ENCODE measurements at places on chromosomes 1 and 21. TPM values are rescaled to one million over a fixed set of nuclear protein-coding genes. Genes with fewer than 3 reads are reported as not detected.

The S100A6 gene
- 48.3 TPM for total RNA-seq

The GRIK3 gene
- total RNA-seq, result not detected

The CLCNKA gene
- total RNA-seq, result not detected

The LRRC53 gene
- not detected for total RNA-seq

The FCRL6 gene
- not detected for total RNA-seq

The HAPLN2 gene
- 0.20 TPM for total RNA-seq

GRCh38 chr1:92990828-92991227 is 29.6 kb upstream of the DIPK1A start:
- no peak for DNase-seq
- no peak overlapping the region for H3K27ac ChIP-seq
- H3K36me3 ChIP-seq, result no peaks in the 10 kb centered on the region
- no peak overlapping the region for H3K4me3 ChIP-seq
- no peaks in the 10 kb centered on the region for H3K27me3 ChIP-seq

GRCh38 chr21:31945546-31945945 is 72.7 kb downstream of the HUNK start:
- DNase-seq, result peak; percentile 26
- no peak overlapping the region for H3K4me3 ChIP-seq
- H3K4me1 ChIP-seq, result peaks cover 14% of the 10 kb centered on the region
- H3K36me3 ChIP-seq, result peaks cover 87% of the 10 kb centered on the region
- H3K27ac ChIP-seq, result peak overlapping the region; percentile 11

DNA sequence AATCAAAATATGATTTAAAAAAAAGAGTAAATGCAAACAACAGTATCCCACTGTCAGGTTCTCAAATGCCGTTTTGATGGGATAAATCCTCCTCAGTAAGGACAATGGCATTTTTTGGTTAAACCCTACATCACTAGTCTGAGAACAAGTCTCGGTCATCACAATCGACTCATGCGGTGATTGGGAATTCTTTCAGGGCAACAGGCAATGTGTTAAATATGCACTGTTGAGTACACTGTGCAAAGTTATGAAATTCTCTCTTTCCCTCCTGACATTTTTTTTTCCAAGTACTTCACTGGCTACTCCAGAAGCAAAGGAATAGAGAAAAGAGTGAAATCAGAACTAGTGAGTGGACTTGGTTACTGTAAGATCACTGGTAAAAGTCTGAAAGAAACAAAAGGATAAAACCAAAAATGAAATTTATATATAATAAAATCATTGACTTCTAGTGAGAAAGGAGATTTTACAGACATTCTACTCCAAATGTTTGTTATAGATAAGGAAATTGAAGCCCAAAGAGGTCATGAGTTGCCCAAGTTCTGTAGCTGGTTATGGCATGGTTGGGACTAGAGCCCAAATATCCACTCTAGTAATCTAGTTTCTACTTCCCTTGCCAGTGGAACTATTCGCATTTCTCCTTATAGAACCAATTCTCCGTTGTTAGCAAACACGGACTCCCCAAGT is 111.3 kb downstream of the TGFBR3 start:
- no peaks in the 10 kb centered on the region for H3K27me3 ChIP-seq
- no peak for DNase-seq
- no peak overlapping the region for H3K4me3 ChIP-seq

DNA sequence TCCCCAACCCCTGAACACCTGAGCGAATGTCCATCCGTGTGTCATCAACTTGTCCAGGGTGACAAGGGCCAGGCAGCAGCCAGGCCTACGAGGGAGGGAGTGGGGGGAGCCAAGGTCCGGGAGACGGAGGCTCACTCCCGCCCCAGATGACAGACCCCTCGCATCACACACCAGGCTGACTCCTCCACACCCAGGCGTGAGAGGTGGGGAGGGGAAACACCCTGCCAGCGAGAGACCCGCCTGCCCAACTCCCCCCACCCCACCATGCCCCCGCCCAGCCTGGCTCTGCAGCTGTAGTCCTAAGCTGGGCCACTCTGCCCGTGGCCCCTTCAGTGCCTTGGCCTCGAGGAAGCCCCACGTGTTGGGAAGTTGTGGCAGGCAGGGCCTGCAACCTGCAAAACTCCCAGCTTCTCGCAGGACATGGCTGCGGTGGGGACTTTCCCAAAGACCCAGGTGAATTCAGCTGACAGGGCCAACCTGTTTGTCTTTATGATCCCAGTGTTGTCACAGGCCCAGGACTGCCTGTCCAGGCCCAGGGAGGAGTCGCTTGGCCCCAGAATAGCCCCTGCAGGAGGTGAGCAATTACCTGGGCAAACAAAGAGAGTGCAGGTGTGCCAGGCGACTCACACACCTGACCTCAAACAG is 62.9 kb downstream of the RIPK4 start:
- H3K4me3 ChIP-seq, result no peak overlapping the region
- no peaks in the 10 kb centered on the region for H3K27me3 ChIP-seq
- no peak for DNase-seq
- H3K27ac ChIP-seq, result no peak overlapping the region

DNA sequence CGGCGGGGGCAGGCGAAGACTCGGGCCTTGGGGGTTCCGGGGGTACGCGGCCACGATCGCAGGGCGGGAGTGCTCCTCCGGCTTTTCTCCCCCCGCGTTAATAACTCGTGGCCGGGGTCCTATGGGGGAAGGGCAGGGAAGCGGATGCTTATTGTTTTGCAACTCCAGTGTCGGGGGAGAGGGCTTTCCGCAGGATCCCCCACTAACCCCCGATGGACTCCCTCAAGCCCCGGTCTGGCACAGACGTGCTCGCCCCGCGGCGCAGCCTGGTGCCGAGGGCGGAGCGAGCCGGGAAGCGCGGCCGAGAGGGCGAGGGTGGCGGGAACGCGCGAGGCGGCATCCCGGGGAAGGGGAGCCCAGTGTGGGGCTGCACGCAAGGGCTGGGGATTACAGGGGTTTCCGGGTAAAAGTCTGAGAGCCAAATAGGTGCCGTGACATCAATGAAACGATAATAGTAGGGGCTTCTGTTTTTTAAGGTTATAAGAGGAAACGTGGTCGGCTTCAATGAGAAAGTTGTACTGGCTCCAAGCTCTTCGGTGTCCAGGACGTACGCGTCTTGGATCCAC is 772 bp downstream of the UCK2 start:
- DNase-seq, result peak; percentile 63
- H3K27ac ChIP-seq, result peak overlapping the region; percentile 92
- peak overlapping the region; percentile 97 for H3K4me3 ChIP-seq
- peaks cover 10% of the 10 kb centered on the region for H3K4me1 ChIP-seq
- no peaks in the 10 kb centered on the region for H3K36me3 ChIP-seq

- H3K27me3 ChIP-seq, result no peaks in the 10 kb centered on the region
- H3K4me1 ChIP-seq, result no peaks in the 10 kb centered on the region
- DNase-seq, result no peak
- no peak overlapping the region for H3K4me3 ChIP-seq
Measured at GRCh38 chr1:234735476-234735875, 125.5 kb upstream of the IRF2BP2 start.

DNA sequence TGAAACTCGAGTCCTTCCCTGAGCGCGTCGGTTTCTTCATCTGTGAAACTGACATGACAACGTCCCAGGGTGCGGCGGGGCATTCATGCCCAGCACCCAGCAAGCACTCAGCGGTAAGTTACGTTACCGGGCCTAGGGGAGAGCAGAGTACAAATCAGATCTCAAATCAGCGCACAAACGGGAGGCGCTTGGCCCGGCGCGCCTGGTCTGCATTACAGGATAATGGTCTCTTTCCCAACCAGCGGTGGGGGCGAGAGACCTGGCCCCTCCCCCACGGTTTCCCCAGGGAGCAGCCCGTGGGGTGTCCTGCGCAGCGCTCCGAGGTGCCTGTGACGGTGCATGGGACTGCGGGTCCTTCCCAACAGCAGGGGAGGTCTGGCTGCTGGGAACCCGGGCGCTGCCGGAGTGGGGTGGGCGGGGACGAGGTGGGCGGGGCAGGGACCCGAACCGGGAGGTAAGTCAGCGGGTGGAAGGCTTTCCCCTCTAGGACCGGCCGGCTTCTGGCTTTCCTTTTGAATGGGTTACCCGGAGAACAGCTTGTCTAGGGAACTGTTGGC is 1.0 kb downstream of the TMEM51 start:
- no peaks in the 10 kb centered on the region for H3K36me3 ChIP-seq
- no peak for DNase-seq

- DNase-seq, result peak; percentile 63
- peak overlapping the region; percentile 11 for H3K27ac ChIP-seq
- peaks cover 15% of the 10 kb centered on the region for H3K4me1 ChIP-seq
Measured at GRCh38 chr1:238624776-238625175, 734.1 kb upstream of the ZP4 start.

- no peak overlapping the region for H3K4me3 ChIP-seq
- H3K27me3 ChIP-seq, result no peaks in the 10 kb centered on the region
- DNase-seq, result no peak
- H3K36me3 ChIP-seq, result no peaks in the 10 kb centered on the region
Measured at GRCh38 chr1:161311595-161312181, 1.9 kb upstream of the MPZ start.

GRCh38 chr1:61387829-61388228 is 305.5 kb downstream of the NFIA start:
- no peaks in the 10 kb centered on the region for H3K27me3 ChIP-seq
- peaks cover 14% of the 10 kb centered on the region for H3K4me1 ChIP-seq
- no peak for DNase-seq
- H3K27ac ChIP-seq, result no peak overlapping the region
- H3K4me3 ChIP-seq, result no peak overlapping the region

GRCh38 chr21:43287111-43287760 is 118.4 kb downstream of the CRYAA start:
- H3K4me3 ChIP-seq, result peak overlapping the region; percentile 8
- no peaks in the 10 kb centered on the region for H3K36me3 ChIP-seq
- peak overlapping the region; percentile 87 for H3K27ac ChIP-seq
- H3K27me3 ChIP-seq, result no peaks in the 10 kb centered on the region
- H3K4me1 ChIP-seq, result peaks cover 35% of the 10 kb centered on the region
- DNase-seq, result peak; percentile 91

- no peaks in the 10 kb centered on the region for H3K4me1 ChIP-seq
- DNase-seq, result no peak
- peaks cover 22% of the 10 kb centered on the region for H3K27me3 ChIP-seq
- peak overlapping the region; percentile 61 for H3K4me3 ChIP-seq
Measured at GRCh38 chr1:39081271-39082009, 55.3 kb downstream of the NDUFS5 start.

DNA sequence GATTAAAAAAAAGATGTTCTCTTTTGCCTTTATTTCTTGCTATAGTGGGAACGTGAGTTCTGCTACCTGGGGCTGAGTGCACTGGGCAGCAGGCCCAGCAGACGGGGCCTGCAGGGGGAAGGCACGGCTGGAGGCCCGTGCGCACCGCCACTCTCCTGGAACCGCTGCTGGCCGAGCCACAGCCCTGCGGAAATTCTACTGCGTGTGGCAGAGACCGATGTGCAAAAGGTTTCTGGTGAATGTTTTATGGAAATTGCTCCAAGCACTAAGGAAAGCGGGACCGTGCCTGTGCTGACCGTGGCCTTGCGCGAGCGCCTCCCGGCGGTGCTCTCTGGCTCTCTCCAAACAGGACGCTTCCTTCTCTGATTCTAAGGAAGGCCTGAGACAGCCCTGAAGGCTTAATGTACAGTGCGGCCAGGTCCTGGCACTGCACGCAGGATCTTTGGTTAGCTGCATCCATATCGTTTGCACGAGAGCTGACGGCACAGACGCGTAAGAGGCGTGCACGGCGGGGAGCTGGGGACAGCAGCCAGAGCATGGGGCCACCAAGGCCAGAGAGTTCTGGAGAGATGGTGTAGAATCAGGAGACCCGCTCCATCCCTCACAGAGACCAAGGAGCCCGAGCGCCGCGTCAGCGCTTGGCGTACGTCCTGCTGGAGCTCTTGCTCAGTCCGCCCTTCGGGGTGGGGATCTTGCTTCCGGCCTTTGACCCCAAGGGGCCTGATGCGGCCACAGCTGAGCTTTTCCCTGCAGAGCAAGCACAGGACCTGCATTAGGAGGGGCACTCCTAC is 18.7 kb upstream of the LRRC47 start:
- H3K4me3 ChIP-seq, result no peak overlapping the region
- no peak for DNase-seq
- no peaks in the 10 kb centered on the region for H3K27me3 ChIP-seq
- H3K4me1 ChIP-seq, result peaks cover 10% of the 10 kb centered on the region
- H3K27ac ChIP-seq, result no peak overlapping the region

GRCh38 chr1:225694151-225694603 is 41.3 kb upstream of the ENAH start:
- peaks cover 63% of the 10 kb centered on the region for H3K4me1 ChIP-seq
- H3K4me3 ChIP-seq, result no peak overlapping the region
- H3K27me3 ChIP-seq, result no peaks in the 10 kb centered on the region
- no peak overlapping the region for H3K27ac ChIP-seq
- H3K36me3 ChIP-seq, result no peaks in the 10 kb centered on the region

DNA sequence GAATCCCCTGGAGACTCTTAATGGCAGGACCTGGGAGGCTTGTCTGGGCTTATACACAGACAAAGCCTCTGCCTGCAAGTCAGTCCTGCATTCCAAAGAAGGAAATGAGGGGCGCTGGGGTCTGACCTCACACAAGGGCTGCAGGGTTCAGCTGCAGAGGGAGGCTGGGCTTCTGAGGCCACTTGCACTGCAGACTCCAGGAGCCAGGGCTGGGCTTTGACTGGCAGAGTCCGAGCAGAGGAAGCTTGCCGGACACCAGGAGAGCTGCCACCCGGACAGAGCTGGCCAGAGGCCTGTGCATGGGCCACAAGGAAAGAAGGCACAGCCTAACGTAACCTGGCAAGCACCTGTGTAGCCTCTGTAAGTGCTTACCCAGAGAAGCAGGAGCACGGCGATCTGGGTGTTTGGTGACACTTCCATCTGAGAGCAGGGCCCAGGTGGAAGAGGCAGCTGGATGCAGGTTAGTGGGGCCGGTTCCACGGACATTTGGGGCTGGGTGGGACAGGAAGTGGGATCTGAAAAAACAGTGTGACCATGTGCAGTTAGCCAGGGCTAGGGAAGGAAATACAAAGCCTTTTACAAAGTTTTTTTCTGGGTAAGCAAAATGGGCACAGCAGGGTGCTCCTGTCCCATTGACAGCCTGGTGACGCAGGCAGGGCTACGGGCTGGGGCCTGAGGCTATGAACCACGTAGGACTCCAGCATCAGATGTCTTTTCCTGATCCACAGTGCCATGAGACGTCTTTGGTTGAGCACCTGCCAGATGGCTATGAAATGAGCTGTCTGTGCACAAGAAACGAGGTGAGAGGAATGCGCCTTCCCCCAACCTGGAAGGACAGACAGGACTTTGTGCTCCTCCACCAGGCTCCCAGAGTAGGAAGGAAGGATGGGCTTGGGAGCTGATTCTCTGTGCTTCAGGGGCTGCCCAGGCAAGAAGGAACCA is 37.3 kb upstream of the LBR start:
- H3K4me3 ChIP-seq, result peak overlapping the region; percentile 43
- H3K27me3 ChIP-seq, result no peaks in the 10 kb centered on the region
- no peak overlapping the region for H3K27ac ChIP-seq
- peaks cover 60% of the 10 kb centered on the region for H3K4me1 ChIP-seq
- no peaks in the 10 kb centered on the region for H3K36me3 ChIP-seq
- peak; percentile 48 for DNase-seq

- no peak for DNase-seq
- no peaks in the 10 kb centered on the region for H3K36me3 ChIP-seq
- no peak overlapping the region for H3K4me3 ChIP-seq
- H3K27ac ChIP-seq, result no peak overlapping the region
- 0 out of 2 replicates have a peak, but pooled peaks cover 6% of the 10 kb centered on the region for H3K27me3 ChIP-seq
Measured at GRCh38 chr1:156387870-156388173, 18.8 kb downstream of the RHBG start.
